ENCODE measurements at places on chromosomes 2 and 18.

- DNase-seq = no peak
Measured at GRCh38 chr2:188245230-188245629, 46.4 kb upstream of the GULP1 start.

GRCh38 chr2:14896330-14897030, 264.0 kb downstream of the LRATD1 start:
- no peak for DNase-seq

DNA sequence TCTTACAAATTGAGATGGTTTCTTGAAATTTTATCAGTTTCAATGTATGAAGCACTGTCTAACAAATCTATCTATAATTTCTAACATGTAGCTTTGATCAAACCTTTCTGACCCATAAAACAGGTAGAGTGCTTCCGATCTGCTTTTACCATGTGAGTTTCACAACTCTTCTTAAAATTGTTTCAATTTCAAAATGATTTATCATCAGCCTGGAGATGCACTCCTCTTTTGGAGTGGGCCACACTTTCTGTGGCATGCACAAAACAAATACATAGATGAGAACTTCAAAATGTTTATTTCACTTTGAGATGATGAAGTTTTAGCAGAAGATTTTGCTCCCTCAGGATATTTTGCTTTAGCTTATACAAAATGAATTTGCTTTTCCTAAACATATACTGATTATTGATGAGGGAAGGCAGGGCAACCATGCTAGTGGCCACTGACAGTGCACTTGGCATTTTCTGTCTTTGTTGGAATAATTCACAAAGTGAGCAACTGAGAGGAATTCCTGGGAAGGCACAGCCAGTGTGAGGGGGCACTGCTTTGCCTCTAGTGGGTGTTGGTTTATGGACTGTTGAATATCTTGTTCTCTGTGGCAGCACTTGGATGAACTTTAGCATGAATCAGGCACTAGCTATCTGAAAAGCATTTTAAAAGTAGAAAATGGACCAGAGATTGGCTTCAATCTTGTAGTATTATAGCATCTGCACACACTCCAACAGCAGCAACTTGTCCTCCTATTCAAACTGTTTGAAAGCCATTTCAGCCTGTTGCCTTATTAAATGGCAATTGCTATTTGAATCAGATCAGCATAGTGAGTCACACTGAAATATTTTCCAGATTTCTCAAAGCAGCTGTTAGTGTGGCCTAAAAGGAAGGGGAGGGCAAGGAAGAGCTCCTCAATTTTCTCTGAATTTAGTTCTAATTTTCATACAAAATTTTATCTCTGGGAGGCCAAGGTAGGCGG, 193.2 kb downstream of the CCDC85A start:
- no peak for DNase-seq

DNA sequence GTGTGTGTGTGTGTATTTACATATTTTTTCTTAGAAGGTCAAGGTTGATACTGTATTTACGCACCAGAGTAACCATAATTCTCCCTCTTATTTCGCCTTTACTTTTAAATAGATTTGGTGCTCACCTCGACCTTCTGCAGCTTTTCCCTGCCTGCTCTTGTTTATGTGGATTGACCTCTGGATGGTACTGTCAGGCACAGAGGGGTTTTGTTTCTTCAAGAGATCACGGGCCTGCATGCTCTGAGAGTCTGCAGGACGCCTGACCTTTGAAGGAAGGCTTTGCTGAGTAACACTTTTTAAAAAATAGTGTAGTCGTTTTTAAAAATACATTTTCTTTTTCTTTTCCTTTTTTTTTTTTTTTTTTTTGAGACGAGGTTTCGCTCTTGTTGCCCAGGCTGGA, 18.1 kb upstream of the EFHD1 start:
- DNase-seq = no peak

GRCh38 chr18:9741793-9742523, 33.9 kb downstream of the RAB31 start:
- no peak for DNase-seq

DNA sequence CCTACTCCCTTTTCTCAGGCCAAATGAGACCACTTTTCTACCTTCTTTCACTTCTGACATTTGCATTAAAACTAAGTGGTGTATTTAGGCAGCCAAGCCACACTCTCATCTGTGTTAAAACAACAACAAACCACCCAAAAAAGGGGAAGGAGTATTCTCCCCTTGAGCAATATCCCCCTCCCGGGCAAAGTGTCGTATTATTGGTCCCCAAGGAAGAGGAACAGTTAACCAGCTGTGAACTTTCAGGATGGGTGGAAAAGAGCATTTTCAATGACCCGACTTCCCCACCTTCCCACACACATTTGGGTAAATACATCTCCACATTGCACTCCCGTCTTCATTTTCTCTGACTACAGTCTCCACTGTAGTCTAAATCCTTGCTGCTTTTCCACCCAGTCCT, 44.3 kb downstream of the FEZ2 start:
- no peak for DNase-seq

GRCh38 chr2:232350804-232351685, 27.5 kb upstream of the ALPP start:
- DNase-seq = peak; percentile 81

DNA sequence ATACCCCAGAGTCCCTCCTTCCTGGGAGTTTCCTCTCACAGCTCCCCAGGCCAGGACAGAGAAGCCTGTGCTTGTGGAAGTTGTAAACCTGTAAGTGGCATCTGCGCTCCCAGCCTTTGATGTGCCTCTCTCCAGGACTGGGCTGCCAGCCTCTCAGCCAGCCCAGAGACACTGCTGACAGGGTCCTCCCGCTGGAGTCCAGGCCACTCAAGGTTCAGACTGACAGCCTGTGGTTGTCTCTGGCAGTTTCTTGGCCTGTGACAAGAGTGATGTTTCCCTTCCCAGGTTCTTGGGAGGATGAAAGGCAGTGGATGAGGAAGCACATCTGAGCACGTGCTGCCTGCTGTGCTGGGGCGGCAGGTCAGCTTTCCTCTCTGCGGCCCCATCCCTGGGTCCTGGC, 3.0 kb downstream of the SLC35F6 start:
- no peak for DNase-seq

GRCh38 chr2:62178741-62179271, 17.1 kb upstream of the B3GNT2 start:
- no peak for DNase-seq

DNA sequence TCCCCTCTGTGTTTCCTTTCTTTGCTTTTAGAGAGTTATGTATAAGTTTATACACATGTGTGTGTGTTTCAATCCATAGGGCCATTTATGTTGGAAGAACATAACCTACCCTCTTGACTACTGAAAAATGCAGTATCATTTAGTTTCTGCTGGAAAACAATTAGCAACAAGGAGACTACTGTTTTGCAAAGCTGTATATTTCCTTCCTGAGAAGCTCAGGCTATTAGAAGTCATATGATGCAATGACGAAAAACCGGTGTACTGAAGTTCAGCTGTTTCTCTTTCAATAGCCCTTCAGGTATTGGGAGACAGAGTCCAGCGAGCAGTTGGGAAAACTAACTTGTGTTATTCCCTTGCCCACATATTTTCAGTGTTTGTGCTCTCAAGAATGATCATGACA, 447.7 kb upstream of the GYPC start:
- no peak for DNase-seq

DNA sequence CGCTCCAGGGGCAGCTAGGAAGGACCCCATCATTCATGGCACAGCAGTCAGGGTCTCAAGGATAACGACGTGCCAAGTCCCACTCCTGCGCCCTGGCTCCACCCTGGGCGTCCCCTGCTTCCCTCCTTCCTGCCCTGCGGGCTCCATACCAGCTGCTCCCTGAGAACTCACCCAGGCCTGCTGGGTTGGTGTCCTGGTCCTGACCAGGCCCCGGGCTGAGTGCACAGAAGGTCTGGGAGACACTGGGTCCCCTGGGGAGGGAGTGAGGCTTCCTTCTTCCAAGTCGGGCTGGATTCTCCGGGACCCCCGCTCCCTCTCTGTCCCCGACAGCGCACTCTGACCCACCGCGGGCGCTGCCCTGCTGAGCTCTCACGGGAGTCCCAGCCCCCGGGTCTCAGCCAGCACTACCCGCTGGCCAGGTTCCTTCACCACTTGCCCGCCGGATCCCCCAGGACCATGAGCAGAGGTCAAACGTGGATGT, 160.2 kb downstream of the PXDN start:
- no peak for DNase-seq

DNA sequence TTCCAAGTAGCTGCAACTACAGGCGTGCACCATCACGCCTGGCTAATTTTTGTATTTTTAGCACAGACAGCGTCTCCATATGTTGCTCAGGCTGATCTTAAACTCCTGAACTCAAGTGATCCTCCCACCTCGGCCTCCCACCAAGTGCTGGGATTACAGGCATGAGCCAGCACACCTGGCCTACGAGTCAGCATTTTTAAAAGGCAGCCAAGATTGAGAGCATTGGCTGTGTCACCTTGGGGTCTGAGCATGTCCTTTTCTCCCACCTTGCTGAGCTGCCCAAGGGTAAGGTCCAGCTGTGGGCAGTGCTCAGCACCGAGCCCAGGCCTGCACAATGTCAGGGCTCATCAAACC, 142.8 kb upstream of the LMAN1 start:
- DNase-seq = no peak

- DNase-seq = no peak
Measured at GRCh38 chr2:60839126-60839813, 42.1 kb upstream of the REL start.

DNA sequence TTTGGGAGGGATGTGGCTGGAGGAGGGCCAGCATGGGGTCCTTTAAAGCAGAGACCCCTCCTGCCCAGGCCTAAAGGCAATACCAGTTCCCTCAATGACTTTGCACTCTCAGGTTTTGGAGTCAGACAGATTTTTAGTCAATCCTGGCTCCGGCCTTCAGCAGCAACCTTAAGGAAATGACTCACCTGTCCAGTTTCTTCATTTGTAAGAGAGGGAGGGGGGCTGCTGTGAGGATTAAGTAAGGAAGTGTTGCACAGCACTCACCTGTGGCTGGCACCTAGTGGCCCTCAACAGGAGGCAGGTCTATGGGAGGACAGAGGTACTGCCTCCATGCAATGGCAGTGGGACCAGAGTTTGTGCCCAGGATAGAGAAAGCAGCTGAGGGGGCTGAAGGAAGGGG, 13.7 kb downstream of the CNGA3 start:
- DNase-seq = no peak

DNA sequence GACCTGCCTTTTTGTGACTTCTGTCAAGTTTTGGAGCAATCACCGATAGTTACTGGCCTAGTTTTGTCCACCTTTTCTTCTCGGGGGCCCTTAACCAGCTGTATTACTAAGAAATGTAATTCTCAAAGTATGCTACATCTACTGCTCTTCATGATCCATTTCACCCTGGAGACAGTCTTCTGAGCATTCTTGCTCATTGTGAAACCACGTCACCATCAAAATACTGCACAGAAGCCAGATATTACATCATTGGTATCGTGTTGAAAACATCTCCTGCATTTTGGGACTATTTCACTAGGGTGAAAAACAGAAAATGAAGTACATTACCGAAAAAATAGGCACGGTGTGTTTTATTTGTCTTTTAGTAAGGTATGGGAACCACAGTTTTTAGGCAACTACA, 11.7 kb downstream of the LYPD6B start:
- DNase-seq = no peak

GRCh38 chr2:68796295-68796905, 61.8 kb downstream of the ARHGAP25 start:
- DNase-seq = no peak

- no peak for DNase-seq
Measured at GRCh38 chr18:40860189-40860588, 1094.8 kb upstream of the PIK3C3 start.

- DNase-seq = peak; percentile 62
Measured at GRCh38 chr2:235007664-235008457, 56.0 kb downstream of the SH3BP4 start.

DNA sequence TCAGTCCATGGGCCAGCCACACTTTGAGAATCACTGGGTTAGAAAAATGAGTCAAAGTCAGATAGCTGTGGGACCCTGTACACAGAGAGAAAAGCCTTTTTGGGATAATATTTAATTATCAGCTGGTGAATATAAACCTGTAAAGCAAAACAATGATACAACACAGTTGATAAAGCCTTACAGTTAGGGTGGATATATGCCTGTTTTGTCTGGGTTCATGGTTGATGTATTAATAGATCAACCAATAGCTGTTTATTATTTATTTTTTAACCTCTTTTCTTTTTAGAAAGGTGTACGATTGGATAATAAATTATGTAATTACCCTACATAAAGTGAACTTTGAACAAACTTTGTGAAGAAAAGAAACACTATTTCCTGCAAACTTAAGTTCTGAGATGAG, 145.6 kb downstream of the TDRD15 start:
- DNase-seq = no peak

GRCh38 chr2:181172676-181173075, 192.3 kb downstream of the UBE2E3 start:
- no peak for DNase-seq

- no peak for DNase-seq
Measured at GRCh38 chr2:33110461-33110860, 163.7 kb downstream of the LTBP1 start.

DNA sequence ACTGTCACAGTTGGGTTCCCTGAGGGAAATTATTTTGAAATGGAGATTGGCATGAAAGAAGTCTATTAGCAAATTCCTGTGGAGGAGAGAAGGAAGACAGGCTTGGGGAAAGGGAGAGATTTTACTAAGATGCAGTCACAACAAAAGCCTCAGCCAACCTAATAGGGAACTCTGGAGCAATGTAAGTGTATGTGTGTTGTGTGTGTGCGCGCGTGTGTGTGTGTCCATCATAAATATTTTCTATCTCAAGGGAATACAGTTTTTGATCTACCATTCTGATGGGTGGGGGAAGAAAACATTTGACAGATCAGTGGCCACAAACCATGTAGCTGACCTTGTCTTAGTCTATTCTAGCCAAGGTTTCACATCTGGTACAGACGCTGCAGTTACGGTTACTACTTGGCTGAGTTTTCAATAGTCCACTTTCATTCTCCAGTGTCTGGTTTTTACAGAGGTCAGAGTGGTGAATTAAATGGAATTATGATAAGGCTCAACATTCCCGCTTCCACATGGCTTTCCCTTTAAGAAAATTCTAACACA, 72.6 kb downstream of the MREG start:
- DNase-seq = no peak

DNA sequence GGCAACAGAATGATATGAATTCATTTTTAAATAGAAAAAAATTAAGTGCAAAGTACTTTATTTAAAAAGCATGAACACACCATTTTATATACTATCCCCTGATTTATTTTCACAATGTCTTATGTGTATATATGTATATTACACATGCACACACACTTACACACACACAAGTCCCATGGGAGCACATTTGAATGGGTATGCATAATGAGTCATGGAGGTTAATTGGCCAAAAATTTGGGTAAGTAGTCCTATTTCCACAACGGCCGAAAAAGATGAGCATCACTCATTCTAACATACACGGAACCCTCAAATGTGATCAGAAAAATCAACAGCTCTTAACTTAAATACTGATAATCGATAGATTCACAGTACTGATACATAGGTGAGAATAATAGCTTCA, 97.4 kb upstream of the NABP1 start:
- no peak for DNase-seq

DNA sequence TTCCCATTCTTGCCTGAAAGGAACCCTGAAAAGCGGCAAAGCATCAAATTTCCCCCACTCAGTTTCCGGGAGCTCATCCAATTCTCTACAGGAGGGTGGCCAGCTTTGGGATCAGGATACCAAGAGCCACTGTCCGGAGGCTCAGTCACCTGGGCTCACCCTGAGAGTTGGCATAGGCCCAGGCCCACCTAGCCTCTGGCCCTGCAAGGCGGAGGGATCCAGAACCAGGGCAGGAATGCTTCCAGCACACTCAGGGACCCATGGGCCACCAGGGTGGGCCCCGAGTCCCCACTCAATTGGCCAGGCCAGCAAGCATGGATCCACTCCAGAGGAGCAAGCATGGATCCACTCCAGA, 432.9 kb upstream of the MYT1L start:
- no peak for DNase-seq
